AG08395 (cell line): ENCODE measurements at places on chromosomes 16 and 17.

- peak; percentile 95 for DNase-seq
Observed at GRCh38 chr17:12983991-12984884, 33.6 kb downstream of the ELAC2 start.

DNA sequence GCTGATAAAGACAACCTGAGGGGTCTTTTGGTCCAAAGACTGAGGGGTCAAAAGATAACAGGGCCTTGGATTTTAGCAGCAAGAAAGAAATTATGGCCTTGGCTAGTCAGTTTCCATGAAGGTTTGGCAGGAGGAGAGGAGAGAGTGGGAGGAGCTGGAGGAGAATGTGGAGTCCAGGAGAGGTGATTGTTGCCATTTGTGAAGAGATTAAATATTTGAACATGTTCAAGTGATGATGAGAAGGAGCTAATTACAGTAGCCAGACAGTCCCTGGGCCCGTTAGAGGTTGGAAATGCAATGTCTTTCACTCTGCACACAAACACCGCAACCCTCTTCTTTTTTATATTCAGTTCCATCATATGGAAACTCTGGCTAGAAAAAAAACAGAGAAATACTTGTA, 68.6 kb downstream of the TNRC6C start:
- no peak for DNase-seq

GRCh38 chr16:8962393-8963009, 1.2 kb downstream of the USP7 start:
- no peak for DNase-seq

DNA sequence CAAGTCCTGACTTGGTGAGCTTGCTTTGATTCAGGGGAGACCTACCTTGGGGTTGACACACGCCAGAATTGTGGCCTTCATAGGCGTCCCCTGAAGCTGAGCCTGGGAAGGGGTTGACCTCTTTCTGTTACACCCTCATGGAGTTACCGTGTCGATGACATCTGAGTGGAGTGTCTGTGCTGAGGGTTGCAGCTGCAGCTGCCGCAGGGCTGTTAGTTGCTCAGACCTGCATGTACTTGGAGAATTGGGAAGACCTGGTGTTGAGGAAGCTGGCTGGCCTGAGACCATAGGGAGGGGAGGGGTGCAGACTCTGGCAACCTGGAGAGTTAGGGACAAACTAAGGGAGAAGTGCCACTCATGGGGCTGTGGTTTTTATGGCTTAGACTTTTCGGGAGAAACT, 9.6 kb downstream of the GSE1 start:
- DNase-seq = no peak

- DNase-seq = no peak
Observed at GRCh38 chr16:5325932-5326331, 228.3 kb upstream of the EEF2KMT start.

DNA sequence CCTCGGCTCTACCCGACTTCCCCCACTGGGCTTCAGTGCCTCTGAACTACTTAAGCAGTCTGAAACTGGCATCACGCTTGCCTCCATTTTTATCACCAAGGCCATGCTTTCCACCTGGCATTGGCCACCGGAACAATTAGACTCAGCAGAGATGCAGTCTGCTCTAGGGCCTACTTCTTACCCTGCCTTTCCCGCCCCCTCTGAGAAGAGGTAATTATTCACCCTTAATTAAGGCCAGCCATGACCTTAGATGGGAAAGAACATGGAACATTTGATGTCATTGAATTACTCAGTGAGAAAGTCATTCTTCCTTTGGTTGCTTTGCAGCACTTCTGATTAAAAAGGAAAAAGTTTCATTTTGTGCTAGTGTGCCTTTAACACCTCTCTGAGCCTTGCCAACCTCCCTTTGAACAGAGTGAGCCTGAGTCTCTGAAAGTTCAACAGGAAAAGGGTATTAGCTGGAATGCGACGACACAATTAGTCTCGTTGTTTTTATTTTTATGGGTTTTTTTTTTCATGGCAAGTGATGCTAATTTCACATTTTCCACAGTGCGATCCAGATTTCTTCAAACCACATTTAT, 60.9 kb upstream of the TNRC6A start:
- DNase-seq = peak; percentile 64

DNA sequence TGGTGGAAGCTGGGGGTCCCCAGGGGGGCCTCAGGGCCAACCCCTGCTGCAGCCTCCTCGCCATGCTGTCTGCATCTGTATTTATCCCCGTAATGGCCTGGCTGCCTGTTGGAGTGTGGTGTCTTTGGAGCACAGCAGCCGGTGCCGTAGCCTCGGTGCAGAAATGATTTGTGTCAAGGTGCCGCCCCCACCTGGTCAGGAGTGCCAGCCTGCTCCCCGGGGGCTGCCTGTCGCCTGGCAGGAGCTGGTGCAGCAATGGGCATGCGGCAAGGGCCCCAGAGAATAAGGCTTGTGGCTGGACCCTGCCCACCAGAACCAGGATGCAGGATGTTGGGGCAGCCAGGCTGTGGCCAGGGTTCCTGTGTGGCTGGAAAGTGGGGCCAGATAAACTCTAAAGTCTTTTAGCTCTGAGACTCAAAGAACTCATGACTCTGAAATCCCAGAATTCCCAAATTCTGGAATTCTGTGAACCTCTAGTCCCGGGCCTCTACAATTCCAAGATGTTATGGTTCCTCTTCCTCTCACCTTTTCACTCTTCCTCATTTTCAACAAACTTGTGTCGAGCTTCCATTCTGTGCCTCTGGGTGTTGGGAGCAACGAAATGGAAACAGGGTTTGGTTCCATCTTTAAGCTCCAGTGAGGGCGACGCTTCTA, 5.9 kb downstream of the CPNE2 start:
- DNase-seq = no peak

- DNase-seq = no peak
Observed at GRCh38 chr17:78996781-78997201, 12.8 kb downstream of the CANT1 start.

- DNase-seq = peak; percentile 57
Observed at GRCh38 chr16:10862438-10862837, 14.6 kb upstream of the CIITA start.

- DNase-seq = no peak
Observed at GRCh38 chr16:86707581-86707980, 129.2 kb downstream of the FOXL1 start.

DNA sequence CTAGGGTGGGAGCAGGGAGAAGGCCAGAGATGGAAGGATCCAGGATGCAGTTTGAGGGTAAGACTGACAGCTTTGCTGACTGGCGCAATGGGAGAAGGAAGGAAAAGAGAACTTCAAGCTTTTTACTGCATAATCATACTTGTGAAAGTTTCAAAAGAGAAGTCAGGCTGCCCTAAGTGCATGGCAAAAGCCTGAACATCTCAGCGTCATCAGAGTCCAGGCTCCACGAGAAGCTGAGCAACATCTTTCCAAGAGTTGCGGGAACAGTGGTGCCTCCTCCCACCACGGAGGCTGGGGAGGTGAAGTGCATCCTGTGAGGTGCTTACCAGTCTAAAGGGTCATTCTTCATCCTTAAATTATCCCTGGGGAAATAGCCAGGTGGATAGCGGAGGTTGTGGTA, 26.9 kb upstream of the SLC38A8 start:
- no peak for DNase-seq

- DNase-seq = no peak
Observed at GRCh38 chr16:11099672-11100205, 155.4 kb downstream of the CLEC16A start.

GRCh38 chr17:61410141-61411010, 10.7 kb downstream of the TBX2 start:
- DNase-seq = no peak

DNA sequence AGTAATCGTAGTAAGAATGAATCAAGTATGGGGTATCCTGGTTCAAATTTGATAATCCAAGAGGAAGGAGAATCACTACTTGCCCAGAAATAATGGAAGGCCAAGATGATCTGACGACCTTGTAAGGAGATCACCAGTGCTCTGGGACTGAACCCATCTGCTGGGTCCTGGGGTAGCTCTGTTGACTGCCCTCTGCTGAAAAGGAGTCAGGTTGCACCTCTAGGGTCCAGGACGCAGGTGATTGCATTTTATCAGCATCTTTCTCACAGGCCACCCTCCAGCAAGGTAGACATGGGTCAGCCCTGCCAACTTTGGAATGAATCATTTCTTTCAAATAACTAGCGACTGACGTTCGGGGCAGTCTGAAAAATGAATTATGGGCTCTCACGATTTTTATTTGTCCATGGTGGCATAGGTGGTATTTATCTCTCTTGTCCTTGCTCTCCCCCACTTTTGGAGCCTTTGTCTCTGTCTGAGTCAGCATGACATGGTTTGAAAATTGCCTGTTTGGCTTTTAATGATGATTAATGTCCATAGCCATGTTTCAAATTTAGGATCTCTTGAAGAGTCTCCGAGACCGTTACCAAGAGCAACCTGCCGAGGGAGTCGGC, 163.7 kb downstream of the MSI2 start:
- no peak for DNase-seq

GRCh38 chr16:54447576-54448440, 161.2 kb upstream of the IRX3 start:
- peak; percentile 84 for DNase-seq

DNA sequence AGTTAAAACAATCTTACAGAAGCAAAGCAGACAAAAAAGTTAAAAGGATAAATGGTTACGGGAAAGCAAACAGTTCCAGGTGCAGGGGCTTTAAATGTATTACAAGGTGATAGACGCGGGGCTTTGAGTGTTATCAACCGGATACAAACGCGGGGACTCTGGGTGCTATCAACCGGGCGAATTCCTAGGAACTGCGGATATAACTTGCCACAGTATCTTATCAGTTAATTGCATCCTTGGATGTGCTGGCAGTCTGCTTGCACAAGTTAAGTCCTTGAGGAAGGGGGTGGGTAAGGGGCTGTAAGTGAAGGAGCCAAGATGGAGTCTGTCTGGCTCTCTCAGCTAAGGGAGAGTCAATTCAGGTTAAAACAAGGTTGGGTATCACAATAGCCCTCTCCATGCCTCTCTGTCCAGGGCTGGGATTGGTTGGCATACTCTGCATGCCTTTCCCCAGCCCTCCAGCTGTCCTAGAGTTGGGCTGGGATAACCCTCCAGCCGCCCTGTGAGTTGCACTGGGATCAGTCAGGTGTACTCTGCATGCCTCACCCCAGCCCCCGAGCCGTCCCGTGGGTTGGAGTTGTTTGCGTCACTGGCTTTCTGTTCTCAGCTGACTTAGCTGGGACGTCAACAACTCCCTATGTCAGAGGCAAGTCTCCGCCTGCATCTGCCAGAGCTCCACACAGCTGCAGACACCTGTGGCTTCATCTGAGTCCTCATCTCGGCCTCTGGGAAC, 40.9 kb downstream of the TMEM235 start:
- DNase-seq = no peak

- DNase-seq = no peak
Observed at GRCh38 chr16:84404936-84405639, 36.8 kb downstream of the ATP2C2 start.

DNA sequence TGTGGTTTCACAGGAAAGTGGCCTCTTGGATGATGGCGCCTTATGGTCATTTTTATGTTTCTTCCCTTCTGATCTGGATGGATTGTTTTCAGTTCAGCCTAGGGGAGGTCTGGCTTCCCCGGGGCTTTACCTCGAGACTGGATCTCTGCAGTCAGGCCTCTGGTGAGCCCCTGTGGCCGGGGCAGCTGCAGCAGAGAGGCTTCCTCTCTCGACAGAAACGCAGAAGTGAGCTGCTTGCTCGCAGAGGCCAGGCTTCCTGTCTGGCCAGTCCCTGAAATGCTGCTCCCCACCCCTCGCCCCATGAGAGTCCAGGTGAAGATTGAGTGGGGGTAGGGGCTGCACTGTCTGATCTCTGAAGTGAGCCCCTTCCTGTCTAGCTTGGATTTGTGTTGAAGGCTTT, 44.0 kb downstream of the PLCG2 start:
- DNase-seq = no peak

DNA sequence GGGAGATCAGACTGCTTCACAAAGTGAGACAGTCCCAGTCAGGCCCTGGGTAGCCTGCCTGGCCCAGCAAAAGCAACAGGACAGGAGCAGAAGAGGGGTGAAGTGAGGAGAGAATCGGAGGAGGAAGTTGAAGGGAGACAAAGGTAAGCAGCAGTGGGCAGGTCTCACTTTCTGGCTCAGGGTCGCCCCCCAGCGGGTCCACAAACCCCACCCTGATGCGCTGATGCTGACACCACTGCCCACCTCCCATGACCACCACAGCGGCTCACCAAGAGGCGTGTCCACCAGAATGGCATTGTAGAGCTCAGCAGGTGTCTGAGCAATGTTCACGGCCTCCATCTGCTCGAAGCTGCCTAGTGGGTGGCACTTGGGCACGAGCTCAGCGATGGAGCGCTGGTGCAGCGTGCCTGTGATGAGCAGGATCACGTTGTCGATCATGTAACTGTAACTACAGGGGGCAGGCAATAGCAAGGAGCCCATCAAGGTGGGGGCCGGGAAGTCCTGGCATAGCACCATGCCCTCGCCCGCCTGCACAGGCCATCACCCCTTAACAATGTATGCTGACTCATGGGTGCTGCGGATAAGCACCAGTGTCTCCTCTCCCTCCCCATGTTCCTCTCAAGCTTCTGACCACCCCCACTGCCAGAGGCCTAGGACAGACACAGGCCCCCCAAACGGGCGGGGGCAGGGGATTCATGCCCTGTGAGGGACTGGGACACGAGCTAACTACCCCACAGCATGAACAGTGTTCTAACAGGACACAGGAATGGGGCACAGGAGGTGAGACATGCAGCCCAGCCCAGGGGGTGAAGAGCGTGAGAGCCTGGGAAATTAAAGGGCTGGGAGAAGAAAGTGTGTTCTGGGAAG, 13.6 kb downstream of the HSD11B2 start:
- no peak for DNase-seq

- DNase-seq = peak; percentile 88
Observed at GRCh38 chr16:66954097-66954659, 6.9 kb upstream of the CES3 start.

DNA sequence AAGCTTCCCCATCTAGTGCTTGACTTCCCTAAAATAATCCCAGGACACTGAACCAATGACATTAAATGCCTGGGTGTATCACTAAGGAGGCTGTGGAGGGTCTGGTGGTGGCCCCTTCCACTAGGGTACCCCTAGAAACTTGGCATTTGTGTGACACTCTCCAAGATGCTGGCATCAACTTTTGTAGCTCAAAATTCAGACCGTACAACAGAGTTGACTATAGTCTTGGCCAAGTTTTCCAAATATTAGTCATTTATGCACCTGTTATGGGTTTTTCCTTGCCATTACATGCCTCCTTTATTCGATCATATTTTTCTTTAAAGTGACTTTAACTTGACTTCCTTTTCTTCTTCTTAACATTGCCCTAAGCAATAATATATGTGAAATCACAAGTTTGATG, 124.8 kb upstream of the CACNG3 start:
- no peak for DNase-seq

- no peak for DNase-seq
Observed at GRCh38 chr17:38571833-38572668, 33.7 kb downstream of the SRCIN1 start.

DNA sequence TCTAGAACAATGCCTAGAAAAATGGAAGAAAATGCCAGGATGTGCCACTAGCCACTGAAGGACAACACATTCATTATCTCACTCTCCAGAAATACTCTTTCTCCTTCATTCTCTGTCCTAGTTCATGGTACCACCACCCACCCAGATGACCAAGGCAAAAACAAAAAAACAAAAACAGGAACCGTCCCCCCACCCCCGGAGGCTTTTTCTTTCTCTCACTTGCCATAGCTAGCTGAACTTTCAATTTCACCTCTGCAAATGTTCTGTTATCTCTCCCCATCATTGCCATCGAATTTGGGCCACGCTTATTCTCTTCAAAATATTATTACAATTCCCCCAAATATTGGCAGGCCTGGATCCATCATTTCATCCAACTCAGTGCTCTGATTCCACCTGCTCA, 49.0 kb downstream of the SOX9 start:
- DNase-seq = no peak

GRCh38 chr17:66711881-66712321, 123.0 kb upstream of the CACNG5 start:
- no peak for DNase-seq
